ENCODE measurements at places on chromosomes 12 and 14. TPM values are rescaled to one million over a fixed set of nuclear protein-coding genes. Genes with fewer than 3 reads are reported as not detected.
A peak's percentile ranks its signal among the peaks of the same experiment; 100 is the strongest.

C1R gene
- total RNA-seq, result 0.86 TPM

NKX2-1 gene
- not detected for total RNA-seq

GLS2 gene
- total RNA-seq, result 0.94 TPM

MANSC4 gene
- total RNA-seq, result not detected

RPGRIP1 gene
- not detected for total RNA-seq

ZFHX2 gene
- total RNA-seq, result 27.3 TPM

TAS2R46 gene
- total RNA-seq, result 0.96 TPM

BICDL1 gene
- 7.3 TPM for total RNA-seq

- no peak for DNase-seq
Observed at GRCh38 chr12:52250048-52250990, 17.3 kb downstream of the KRT7 start.

GRCh38 chr14:58560208-58560607, 77.6 kb upstream of the DACT1 start:
- DNase-seq, result peak; percentile 68

DNA sequence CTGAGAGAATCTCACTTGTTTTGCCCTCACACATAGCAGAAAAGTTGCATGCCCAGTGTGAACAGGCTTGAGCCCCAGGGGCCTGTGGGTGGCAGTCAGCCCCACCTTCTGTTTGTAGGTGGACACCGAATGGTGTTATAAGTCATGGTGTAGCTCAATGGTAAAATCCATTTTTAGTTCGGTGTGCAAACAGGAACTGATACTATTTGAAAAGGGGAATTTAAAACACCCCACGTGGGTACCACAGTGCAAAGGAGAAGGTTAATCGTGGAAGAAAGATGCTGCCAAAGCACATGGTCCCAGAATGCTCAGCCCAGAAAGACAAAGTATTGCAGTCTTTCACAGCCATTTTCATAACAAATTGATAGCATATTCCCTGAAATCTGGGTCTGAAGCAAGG, 71.8 kb upstream of the GZMB start:
- no peak for DNase-seq

DNA sequence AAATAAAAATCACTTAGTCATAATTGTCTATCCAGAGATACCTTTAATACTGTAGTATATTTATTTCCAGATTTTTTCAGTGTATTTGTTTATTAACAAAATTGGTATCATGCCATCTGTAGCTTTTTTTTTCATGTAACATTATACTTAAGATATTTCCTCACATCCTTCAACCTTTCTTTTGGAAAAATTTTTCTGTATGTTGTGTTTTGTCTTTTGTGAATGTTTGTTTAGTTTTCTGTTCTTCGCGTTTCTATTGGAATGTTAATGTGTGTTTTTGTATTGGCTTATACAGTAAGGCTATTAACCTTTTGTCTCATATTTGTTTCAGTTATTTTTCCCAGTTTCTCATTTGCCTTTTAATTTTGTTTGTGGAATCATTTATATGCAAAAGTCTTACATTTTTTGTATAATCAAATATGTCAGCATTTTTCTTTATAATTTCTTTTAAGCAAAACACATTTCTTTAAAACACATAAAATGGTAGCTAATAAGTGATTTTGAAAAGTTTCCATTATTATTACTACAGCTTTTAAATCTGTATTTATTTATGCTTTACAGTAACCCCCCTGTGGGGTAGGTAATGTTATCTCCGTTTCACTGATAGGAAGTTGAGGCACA, 433.7 kb downstream of the RAD51B start:
- DNase-seq, result no peak

- peak; percentile 54 for DNase-seq
Observed at GRCh38 chr14:49250109-49250508, 336.1 kb downstream of the RPS29 start.

DNA sequence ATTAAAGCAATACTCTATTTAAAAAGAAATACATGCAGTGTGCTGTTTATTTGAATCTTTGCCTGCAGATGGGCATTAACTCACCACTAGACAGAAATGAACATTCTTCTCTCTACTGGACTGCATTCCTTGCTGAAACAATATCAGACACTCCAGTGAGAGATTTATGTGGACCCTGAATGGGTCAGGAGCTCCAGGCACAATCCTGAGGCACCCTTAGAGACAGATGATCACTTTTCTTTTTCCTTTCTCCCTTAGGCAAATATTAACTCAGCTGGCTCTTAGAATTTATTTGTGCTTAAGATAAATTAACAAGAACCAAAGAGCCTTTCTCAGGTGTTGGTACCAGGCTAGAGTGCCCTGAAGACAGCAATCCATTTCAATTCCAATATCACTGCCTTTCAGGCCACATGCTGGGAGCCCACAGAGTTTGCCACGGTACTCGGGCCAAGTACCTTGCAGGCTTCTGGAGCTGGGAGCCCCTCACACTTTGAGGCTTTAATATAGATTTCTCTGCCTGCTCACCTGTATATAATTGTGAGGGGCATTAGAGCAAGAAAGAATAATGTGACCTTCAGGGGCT, 173.0 kb downstream of the EMP1 start:
- no peak for DNase-seq

DNA sequence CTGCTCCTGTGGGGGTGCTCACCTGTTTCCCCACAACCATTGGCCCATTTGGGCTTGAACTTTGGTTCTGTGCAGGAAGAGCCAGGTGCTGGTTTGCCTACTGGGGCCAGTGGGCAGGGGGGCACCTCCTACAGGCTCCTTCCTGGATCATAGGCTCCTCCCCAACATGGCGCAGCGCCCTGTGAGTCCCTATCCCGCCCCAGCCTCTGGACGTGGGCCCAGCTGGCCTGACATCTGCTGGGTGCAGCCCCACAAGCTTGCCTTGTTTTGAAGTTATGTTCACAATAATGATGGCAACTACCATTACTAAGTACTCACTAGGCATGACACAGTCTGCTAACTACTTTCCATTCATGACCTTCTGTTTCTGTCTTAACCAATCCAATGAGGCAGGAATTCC, 147.8 kb downstream of the RBM19 start:
- no peak for DNase-seq

DNA sequence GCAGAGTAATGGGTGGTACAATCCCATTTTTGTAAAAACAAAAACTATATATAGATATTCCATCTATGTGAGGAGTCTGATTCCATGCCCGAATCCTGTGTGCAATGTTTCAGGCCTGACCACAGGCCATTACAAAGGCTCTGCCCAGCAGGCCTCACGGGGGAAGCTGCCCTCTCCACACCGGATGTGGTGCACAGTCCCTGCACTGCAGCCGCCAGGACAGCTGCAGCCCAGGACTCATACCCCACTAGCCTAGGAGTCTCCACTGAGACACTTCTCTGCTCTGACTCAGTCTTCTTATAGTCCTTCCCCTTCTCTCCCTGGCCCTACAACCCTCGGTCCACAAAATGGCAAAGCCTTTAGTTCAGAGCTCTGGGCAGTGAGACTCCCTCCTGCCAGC, 190.4 kb downstream of the PPM1H start:
- peak; percentile 46 for DNase-seq

- DNase-seq, result no peak
Observed at GRCh38 chr14:96958057-96958456, 160.9 kb downstream of the VRK1 start.

- DNase-seq, result no peak
Observed at GRCh38 chr14:58639198-58639565, 1.4 kb downstream of the DACT1 start.

GRCh38 chr12:79859646-79860045, 75.3 kb downstream of the PPP1R12A start:
- DNase-seq, result no peak

DNA sequence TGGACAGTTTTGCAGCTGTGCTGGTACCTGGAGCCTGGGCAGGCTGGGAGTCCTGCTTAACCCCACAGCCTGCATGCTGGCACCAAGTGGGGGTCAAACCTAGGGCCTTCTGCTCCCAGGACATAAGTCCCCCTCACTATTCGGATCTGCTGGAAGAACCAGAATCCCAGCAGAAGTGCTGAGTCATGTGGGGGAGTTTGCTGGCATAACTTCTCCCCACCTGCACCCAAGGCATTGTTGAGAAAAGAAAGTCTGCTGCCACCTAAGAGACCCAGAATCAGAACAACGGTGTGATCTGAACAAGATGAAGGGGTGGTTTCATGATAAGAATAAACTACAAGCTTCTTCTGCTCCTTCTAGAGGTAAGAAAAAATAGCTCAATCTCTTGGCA, 102.7 kb downstream of the RBM19 start:
- DNase-seq, result no peak

DNA sequence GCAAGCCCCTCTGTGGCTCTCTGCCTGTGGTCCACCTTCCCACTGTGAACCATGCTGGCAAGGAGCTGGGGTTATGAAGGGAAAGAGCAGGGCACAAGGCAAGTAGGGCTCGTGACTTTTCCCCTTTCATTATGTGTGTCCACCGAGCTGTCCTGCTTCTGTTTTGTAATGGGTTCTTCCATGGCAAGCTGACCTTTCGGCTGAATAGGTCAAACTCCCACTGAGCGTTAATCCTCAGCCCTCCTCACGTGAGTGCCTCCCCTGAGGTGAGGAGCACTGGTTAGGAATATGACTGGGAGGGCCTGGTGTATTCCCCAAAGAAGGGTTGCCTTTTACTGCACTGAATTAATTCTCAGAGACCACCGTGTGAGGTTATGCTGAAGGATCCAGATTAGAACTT, 424.3 kb downstream of the NPAS3 start:
- no peak for DNase-seq

DNA sequence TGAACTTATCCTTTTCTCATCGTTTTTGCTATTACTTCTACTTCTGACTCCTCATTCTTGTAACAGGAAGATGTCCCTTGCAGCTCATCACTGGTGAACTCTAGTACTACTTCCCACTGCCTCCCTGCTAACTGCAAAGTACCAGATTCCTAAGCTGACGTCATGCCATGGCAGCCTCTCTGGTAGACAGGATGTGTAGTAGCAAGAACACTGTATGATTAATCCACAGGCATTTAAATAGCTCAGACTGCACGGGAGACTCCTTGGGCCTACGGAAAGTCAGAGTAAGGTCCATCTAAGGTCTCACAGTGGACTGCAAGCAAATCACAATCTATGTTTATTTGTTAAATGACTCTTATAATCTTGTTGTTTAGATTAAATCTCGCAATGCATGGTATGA, 43.5 kb downstream of the DNAI7 start:
- peak; percentile 98 for DNase-seq

- DNase-seq, result no peak
Observed at GRCh38 chr12:94500831-94501567, 41.3 kb upstream of the CEP83 start.

GRCh38 chr14:93073358-93073707, 42.4 kb downstream of the ITPK1 start:
- DNase-seq, result no peak

DNA sequence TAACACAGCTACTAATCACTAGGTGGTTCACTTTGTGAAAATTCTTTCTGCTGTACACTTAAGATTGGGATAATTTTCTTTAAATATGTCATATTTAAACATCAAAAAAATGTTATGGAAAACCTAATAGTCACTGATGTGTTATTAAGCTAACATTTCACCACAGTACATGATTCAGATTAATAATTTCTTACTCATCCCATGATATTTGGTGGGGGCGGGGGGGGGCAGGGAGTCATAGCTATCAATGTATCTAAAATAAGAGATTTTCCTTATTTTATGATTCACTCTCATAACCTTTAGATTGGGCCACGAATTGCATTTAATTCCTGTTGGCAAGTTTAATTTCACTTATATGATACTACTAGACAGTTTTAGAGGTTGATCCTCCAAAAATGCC, 88.8 kb downstream of the KCNH5 start:
- DNase-seq, result peak; percentile 9

DNA sequence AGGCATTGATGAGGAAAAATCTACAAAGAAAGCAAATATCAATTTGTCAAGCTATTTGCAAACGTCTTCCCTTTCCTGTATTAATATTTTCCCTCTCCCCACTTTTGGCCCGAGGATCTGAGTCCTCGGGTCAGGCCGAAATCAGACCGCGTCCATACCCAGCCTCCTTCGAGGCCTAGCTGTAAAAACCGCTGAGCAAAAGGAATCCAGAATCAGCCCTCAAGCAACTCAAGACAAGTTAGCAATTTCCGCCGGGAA, 353 bp upstream of the MAPK1IP1L start:
- no peak for DNase-seq

- DNase-seq, result no peak
Observed at GRCh38 chr14:92696366-92696765, 52.1 kb downstream of the LGMN start.

- DNase-seq, result no peak
Observed at GRCh38 chr14:99561864-99562263, 42.1 kb downstream of the CCDC85C start.

DNA sequence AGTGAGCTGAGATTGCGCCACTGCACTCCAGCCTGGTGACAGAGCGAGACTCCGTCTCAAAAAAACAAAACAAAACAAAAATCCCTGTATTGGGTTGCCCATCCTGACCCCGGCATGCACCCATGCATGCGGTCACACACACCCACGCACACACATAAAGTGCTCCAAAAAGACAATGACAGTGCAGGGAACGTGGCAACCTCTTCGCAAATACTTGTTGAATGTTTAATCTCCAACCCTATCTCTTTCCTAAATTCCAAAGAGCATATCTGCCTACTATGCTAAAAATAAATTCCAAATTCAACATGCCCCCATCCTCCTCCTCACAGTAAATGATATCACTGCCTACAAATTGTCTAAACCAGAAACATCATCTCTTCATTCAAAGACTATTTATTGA, 13.5 kb downstream of the SLC7A7 start:
- DNase-seq, result no peak

- DNase-seq, result no peak
Observed at GRCh38 chr14:96501217-96501739, 904 bp upstream of the PAPOLA start.

DNA sequence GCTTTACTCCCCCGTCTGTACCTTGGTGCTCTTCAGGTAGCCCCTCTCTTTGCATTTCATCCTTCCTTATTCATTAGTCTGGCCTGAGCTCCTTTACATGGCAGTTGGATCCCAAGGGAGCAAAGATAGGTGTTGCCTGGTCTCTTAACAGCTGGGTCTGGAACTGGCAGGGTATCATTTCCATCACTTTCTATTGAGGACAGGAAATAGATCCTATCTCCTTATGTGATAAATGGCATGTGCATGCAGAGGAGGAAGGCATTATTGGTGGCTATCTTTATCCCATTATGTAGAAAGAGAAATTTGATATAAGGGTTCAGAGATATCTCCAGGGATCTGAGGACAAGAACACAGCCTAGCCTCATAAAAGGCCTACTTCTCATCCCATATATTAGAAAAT, 54.6 kb upstream of the OAS1 start:
- no peak for DNase-seq

DNA sequence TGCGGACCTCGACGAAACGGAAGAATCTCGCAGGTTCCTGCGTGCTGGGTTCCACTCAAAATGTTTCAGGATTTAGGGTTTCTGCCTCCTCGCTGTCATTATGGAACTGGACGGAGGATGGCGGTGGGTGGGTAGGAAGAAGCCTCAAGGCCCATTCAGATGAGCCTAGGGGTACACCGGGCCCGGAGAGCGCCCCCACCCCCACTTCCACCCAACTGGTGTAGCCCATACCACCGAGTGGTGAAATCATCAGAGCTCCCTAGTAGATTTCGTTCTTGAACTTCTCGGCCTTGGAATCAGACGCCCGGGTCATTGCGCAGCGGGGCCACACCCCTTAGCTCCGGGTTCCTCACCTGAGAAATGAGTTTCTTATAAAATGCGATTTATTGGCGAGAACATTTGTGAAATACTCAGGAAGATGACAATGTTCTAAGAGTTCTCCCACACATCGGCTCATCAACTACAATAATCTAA, 13.3 kb upstream of the TBX3 start:
- DNase-seq, result no peak

GRCh38 chr12:7129287-7129871, 690 bp upstream of the RBP5 start:
- DNase-seq, result no peak

- DNase-seq, result no peak
Observed at GRCh38 chr12:48991247-48992050, 7.7 kb downstream of the DDN start.

All from astrocyte (in vitro differentiated cells and primary cell).